ENCODE measurements at places on chromosomes 13 and 19.
A peak's percentile ranks its signal among the peaks of the same experiment; 100 is the strongest.

DNA sequence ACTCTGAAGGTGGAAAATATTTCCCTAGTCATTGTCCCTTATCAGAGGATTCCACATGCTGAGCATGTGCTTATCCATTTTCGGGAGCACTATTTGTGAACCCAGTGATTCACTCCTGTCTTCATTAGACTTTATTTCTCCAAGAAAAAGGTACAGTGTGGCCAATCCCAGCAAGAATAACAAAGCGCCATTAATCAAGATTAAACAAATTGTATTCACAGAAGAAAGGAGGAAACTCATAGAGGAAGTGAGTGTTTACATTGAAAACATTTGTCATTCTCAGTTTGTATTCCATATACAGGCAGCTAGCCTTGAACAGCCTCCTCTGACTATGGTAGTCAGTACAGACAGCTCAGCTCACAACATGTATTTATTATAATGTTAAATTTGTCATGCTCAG, 1669.9 kb upstream of the SPRY2 start:
- DNase-seq, result no peak

GRCh38 chr13:61415058-61415721, 459 bp downstream of the PCDH20 start:
- no peak for DNase-seq

- peak; percentile 90 for DNase-seq
Measured at GRCh38 chr19:36915992-36916830, at the start of the genes ZNF568 and ZNF829. ZNF568 (plus strand) TSS chr19:36916332; CDS start chr19:36922771, 6,439 bp downstream. ZNF829 (minus strand) TSS chr19:36916291; CDS start chr19:36915167, 1,124 bp downstream.

DNA sequence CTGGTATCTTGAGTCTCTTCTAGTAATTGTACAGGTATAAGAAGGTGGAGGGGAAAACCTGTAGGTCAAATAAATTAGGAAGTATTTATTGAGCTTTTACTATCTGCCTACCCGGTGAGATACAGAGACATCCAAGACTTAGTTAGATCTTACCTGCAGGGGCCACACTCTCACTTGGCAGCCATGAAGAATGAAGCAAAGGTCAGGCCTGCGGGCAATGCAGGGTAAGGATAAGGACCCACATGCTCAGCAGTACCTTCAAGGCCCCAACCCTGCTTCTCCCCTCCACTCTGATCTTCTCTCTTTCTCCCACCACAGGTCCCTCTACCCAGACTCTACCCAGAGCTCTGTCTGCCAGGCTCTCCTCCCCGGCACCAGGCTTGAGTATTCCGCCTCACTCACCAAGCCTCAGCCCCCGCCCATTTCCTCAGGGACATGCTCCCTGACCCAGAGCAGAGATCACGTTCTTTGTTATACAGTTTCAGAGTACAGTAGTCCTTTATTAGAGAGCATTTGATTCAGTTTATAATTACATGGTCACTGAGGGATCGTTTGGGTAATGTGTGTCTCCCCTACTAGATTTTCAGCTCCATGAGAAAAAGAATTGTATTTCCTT, 18.9 kb upstream of the CLDN10 start:
- DNase-seq, result no peak

DNA sequence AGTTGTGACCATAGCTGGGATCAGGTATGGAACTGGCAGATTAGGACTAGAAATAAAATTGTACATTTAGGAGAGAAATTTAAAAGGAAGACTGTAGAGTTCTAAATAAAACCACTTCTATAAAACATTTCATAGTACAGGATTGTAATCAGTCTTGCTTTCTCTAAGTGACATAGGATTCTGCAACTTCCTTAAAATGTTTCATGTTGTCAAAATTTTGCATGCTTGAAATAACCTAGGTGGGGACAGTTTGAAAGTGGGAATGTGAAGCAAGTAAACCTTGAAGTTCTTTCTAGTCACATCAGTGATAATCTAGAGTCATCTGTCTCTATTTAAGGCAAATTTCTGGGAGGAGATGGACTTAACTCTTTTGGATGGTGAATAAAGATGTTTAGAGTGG, 6.7 kb downstream of the TM9SF2 start:
- no peak for DNase-seq

GRCh38 chr19:33064792-33065550, at the start of gene RHPN2:
RHPN2 (minus strand) TSS chr19:33064888; CDS start chr19:33064852, 36 bp downstream.
- peak; percentile 77 for DNase-seq

DNA sequence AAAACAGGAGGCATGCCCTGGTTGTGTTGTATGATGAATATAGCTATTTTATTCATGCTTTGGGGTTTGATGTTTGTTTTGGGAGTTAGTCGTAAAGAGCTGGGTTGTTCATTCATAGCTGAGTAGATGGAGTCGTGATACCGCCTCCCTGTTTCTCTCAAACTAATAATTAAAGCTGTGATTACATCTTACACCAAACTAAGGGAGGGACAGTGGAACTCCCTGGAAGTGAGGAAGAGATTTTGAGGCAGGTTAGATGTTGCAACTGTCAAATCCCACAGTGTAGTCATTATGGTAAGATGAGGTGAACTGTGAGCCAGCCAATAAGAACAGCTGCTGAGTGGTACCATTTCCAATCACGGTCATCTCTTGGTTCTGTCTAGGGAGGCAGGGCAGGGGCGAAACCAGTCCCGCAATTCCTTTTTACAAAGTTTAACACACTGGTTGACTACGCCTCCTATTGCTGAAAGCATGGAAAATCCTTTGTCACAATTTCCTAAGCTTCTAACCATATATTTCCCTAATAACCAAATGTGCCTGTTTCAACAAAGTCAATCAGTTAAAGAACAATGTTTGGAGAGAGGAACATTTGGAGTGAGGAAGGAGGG, 207.6 kb upstream of the SERP2 start:
- no peak for DNase-seq

GRCh38 chr19:31266731-31267130, 82.5 kb downstream of the TSHZ3 start:
- no peak for DNase-seq

- peak; percentile 86 for DNase-seq
Measured at GRCh38 chr19:18659281-18660050, 22.6 kb downstream of the KLHL26 start.

Data from suppressor macrophage (primary cell).